ENCODE measurements at places on chromosomes 16 and 17.
A peak's percentile ranks its signal among the peaks of the same experiment; 100 is the strongest.

- DNase-seq: no peak
Measured at GRCh38 chr16:65213866-65214595, 92.2 kb upstream of the CDH11 start.

GRCh38 chr17:82859431-82860403 lies 19.9 kb upstream of the ZNF750 start:
- DNase-seq: peak; percentile 64

- DNase-seq: no peak
Measured at GRCh38 chr16:76984196-76984595, 206.8 kb upstream of the MON1B start.

DNA sequence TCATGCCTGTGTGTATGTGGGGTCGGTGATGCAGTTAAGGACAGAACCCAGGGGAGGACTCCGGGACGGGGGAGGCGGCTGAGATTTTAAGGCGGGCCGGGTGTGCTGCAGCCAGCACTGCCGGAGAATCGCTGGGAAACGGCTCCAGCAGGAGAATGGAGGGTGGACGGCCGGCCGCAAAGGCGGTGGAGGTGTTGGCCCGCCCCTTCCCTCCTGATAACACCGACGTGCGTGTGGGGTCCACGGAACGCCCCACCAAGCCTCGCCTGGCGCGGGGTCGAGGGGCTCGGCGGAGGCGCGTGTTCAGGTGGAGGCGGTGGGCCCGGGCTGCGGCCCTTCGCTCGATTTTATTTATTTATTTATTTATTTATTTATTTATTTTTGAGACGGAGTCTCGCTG lies 633 bp downstream of the ZNF843 start:
- DNase-seq: no peak

GRCh38 chr17:4556996-4557395 lies 1.8 kb upstream of the MYBBP1A start:
- no peak for DNase-seq

GRCh38 chr17:28841901-28842281 lies 699 bp downstream of the FAM222B start:
- DNase-seq: no peak

DNA sequence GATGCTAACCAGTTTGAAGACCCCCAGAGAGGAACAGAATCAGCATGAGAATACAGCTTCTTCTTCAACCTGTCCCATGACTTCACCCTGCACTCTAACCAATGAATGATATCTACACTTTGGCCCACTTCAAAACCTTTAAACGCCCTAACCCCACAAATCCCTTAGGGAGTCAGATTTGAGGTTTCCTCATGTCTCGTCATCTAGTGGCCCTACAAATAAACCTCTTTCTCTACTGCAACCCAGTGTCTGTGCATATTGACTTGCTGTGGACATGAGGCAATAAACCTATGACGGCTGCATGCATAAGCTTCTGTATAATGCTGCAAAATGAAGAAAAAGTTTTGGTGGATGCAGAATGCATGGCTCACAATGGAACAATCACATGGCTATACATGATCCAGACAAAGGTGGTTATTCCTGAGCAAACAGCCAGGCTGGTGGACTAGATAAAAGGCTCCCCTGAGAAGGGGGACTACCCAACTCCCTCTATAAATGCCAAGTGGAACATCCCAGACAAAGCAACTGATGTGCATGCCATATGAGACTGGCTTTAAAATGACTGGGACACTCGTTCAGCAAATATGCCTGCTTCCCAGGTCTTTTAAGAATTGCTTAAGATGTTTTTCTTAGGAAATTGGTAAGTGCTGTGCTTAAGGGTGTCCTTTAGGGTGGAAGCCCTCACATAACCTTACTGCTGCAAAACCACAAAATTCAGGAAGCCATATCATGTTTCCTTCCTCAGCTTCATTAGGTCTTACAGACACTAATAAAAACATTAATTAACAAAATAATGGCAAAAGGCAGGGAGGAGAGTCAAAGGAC lies 12.2 kb downstream of the N4BP1 start:
- DNase-seq: no peak

DNA sequence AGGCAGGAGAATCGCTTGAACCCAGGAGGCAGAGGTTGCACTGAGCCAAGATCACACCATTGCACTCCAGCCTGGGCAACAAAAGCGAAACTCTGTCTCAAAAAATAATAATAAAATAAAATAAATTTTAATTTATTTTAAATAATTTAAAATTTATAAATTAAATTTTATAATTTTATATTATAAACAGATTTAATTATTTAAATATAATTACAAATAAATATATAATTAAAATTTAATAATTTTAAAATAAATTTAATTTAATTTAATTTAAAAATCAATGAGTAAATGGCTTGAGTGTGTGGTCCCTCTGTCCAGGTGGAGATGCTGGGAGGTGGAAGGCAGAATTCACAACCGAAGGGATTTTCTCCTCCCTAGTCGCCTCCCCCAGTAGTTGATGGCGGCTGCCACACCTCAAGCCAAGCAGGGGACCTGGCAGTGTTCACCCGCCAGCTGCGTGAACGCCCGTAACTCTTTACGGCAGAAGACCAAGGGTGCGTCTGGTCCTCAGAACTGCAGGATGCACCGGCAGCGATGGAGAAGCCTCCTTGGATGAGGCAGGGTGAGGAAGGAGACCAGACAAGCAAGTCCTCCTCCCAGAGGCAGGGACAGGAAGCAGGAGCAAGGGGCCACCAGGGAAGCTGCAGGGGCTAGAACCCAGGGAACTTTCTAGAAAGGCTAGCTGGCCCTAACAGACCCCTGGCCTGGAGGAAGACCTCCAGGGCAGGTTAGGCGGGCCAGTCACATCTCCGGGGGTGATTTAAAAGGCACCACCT lies 22.9 kb upstream of the KRT17 start:
- no peak for DNase-seq

DNA sequence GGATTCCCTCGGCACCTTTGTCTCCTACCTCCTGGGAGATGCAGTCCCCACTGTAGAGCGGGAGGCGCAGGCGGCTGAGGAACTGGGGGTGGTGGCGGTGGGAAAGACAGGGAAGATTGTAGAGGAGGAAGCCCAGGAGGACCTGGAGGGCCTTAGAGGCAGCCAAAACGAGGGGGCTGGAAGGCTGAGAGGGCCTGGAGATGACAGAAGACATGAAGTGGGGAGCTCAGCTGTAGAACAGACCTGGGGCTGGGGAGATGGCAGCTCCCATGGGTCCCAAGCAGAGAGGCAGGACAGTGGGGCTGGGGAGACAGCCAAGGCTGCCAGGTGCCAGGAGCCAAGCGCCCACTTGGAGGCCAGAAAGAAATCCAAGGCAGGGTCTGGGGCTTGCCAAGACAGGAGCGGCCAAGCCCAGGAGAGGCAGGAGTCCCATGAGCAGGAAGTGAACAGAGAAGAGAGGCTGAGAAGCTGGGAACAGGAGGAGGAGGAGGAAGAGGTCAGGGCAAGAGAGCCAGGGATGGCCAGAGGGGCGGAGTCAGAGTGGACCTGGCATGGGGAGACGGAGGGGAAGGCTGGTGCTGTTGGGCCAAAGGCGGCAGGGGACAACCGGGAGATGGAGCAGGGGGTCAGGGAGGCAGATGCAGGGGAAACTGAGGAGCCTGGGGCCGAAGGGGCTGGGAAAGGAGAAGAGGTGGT lies 803 bp downstream of the APOBR start:
- no peak for DNase-seq

DNA sequence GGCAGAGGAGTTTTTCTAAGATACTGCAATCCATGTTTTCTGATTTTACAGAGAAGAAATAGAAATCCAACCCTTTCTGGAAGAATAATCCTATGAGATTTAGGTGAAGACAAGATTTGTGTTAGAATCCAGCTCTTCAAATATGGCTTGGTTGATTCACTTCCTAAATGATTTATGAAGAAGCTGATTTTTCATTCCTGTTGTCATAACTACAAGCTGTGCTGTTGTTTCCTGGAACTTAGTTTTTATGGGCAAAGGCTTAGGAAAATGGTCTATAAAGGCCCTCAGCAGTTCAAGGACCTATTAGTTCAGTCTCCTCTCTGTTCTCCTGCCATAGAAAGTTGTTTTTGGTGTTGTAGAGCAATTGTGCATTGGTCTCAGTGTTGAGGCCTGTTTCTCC lies 174.2 kb upstream of the FAM20A start:
- DNase-seq: no peak

DNA sequence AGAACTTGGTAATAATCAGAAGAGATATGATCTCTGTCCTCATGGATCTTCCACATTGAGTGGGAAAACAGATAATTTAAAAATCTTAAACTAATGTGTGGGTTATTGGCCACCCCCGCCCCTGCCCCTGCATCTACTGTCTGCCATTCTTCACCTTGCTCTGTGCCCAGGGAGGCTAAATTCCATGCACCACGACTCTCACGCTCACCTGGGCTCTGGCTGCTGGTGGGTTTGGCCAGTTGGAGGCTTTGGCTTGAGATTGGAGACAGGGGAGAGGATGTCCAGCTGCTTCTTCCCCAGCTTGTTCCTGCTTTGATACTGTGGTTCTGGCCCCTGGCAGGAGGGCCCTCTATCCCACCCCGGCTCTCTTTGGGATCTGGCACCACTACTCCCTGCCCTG lies 127.9 kb downstream of the IRX5 start:
- no peak for DNase-seq

DNA sequence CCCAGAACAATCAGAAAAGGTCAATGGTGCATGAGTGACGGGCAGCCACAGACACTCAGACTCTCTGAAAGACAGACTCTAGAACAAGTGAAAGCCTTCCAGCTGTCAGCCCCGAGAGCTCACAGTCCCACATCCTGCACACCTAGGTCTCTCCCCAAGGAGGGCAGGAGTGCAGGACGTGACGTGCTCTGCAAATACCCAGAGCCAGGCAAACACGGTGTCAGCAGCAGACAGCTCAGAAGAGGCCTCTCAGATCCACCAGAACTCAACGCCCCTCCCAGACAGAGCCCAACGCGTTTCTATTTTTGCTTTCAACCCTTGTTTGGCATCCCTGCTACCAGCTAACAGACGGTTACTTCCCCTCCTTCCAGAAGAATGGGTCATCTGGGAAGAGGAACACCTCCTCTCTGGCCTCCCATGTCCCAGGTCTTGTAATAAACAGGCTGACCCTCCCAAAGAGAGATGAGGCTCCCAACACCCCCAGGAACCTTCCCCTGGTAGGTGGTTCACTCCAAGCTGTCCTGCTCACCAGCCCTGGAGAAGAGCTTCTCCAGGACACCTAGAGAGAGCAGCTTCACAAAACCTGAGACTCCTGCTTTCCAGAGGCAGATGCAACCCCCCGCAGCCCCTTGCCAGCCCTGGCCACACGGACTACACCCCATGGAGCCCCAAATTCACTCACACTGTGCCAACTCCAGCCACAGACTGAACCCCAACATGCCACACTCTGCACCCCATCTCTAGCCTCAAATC lies 7.6 kb downstream of the PITPNM3 start:
- no peak for DNase-seq

Measured in CD4-positive, alpha-beta T cell treated with Interleukin-12 subunit alpha and Interleukin-12 subunit beta, for 1 hour (primary cell).